ENCODE measurements at places on chromosomes 13 and 19. TPM values are rescaled to one million over a fixed set of nuclear protein-coding genes. Genes with fewer than 3 reads are reported as not detected.

Gene PAK4
- total RNA-seq = 97.9 TPM

Gene PTGIR
- total RNA-seq = 0.06 TPM

Gene ZNF428
- 60.4 TPM for total RNA-seq

Gene TLE2
- total RNA-seq = 3.4 TPM

Gene SIAH3
- total RNA-seq = not detected

Gene ZNF763
- not detected for total RNA-seq

Gene MLLT1
- total RNA-seq = 17.5 TPM

Gene ZNF296
- 5.1 TPM for total RNA-seq

Gene ACP7
- total RNA-seq = 0.15 TPM

Gene FKBP8
- total RNA-seq = 141 TPM

Gene GPR4
- total RNA-seq = 0.13 TPM

Gene ANGPTL8
- total RNA-seq = not detected

Gene PEAK3
- not detected for total RNA-seq

Gene FOXO1
- total RNA-seq = 3.5 TPM

Gene ZNF439
- not detected for total RNA-seq

Gene MEDAG
- total RNA-seq = not detected

Gene OR7D2
- not detected for total RNA-seq

Gene KLK10
- 0.20 TPM for total RNA-seq

Gene MISP3
- total RNA-seq = 4.2 TPM
